ENCODE measurements at places on chromosomes 4 and X. TPM values are rescaled to one million over a fixed set of nuclear protein-coding genes. Genes with fewer than 3 reads are reported as not detected.

GRCh38 chr4:121946644-121947043 is 5.2 kb downstream of the TRPC3 start:
- H3K27me3 ChIP-seq: no peaks in the 10 kb centered on the region
- H3K36me3 ChIP-seq: no peaks in the 10 kb centered on the region

GRCh38 chrX:18654875-18655836 is 16.8 kb downstream of the RS1 start:
- H3K27ac ChIP-seq: no peak overlapping the region
- no peaks in the 10 kb centered on the region for H3K27me3 ChIP-seq
- no peaks in the 10 kb centered on the region for H3K36me3 ChIP-seq
- no peak for DNase-seq
- H3K4me3 ChIP-seq: no peak overlapping the region

DNA sequence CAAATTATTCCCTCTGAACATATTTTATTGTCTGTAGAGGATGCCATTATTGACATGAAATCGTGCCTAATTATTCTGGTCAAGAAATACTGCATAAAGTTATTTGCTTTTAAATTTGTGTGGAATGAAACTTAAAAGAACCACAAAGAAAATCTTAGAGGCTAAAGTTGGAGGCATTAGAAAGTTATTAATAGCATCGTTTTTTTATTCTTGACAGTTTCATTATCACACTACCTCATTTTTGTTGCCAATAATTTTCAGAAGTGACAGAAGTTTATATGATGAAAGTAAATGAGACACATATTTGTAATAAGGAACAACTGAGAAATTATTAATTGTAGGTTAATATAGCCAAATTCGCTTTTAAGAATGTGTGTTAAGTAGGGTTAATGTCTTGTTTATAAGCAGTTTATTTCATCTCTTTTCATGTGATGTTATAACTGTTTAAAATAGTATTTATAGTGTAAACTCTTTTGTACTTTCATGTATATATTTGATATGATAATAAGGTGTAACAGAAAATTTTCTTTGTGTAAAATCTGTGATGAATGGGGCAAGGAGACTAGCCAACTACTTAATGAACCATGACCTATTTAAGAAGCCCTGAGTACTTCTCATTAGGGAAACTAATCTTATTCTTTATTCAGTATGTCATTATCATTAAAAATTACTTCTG is 54.5 kb upstream of the GRIA2 start:
- H3K4me3 ChIP-seq: no peak overlapping the region
- no peaks in the 10 kb centered on the region for H3K4me1 ChIP-seq
- H3K27ac ChIP-seq: no peak overlapping the region
- H3K36me3 ChIP-seq: no peaks in the 10 kb centered on the region

GRCh38 chrX:150605603-150606002 is 37.2 kb downstream of the MTM1 start:
- no peak for DNase-seq
- no peak overlapping the region for H3K4me3 ChIP-seq
- no peak overlapping the region for H3K27ac ChIP-seq

DNA sequence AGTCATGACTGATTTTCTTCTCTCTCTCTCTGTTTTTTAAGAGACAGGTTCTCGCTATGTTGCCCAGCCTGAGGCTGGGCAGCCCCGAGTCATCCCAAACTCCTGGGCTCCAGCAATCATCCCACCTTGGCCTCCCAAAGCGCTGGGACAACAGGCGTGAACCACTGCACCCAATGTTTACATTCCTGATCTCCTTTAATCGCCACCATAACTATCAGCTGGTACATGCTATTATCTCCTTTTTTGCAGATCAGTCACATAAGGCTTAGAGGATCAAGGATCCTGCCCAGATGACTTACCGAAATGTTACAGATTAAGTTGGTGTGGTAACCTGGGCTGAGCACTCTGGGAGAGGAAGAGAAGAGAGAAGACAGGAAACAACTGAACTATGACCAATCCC is 1.5 kb upstream of the USP46 start:
- H3K27me3 ChIP-seq: no peaks in the 10 kb centered on the region
- no peak overlapping the region for H3K4me3 ChIP-seq
- DNase-seq: no peak
- H3K36me3 ChIP-seq: no peaks in the 10 kb centered on the region
- H3K27ac ChIP-seq: peak overlapping the region; percentile 93

DNA sequence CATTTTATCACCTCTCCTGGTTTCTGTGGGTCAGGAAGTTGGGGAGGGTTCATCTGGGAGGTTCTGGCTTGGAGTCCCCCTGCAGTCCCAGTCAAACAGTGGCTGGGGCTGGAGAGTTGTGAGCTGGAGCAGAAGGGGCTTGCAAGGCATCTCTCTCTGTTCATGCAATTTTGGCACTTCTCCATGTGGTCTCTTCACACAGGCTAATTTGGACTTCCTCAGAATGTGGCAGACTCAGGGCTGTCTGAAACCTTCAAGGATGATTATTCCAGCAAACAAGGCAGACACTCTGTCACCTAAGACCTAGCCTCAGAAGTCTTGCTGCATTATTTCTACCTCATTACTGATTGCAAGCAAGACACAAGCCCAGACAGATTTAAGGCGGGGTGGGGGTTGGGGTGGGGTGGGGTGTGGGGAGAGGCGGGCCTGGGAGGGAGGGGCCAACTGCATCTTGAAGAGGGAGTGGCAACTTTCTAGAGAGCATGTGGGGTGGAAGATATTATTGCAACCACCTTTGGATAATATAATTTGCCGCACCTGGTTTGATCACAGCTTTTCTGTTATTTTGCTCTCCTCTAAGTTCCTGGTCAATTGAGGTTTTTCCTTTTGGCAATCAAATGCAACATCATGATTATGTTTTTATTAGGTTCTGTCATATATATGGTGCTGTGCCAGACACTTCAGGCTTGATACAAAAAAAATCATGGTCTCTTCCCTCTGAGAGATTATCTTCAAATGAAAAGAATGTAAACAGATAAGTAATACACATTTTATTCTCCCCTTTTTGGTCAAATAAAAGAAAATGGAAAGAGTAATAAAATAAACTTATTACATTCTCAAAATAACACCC is 799.5 kb downstream of the RPA4 start:
- H3K4me3 ChIP-seq: no peak overlapping the region
- DNase-seq: no peak
- no peak overlapping the region for H3K27ac ChIP-seq
- H3K36me3 ChIP-seq: no peaks in the 10 kb centered on the region

DNA sequence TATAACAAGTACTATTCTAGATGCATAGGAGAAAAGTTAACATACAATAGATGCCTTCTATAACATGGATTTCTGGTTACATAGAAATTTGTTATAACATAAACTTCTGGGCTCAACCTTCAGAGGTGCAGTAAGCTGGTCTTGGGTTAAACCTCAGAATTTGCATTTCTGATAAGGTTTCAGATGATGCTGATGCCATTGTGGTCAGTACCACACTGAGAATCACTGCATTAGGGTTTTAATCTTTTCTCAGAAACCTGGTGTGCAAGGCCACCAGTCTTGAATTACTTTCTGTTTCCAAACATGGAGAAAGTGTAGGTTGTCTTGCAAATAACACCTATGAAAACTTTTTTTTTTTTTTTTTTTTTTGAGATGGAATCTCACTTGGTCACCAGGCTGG is 146.2 kb downstream of the SPOCK3 start:
- H3K27ac ChIP-seq: no peak overlapping the region
- no peaks in the 10 kb centered on the region for H3K27me3 ChIP-seq
- H3K4me1 ChIP-seq: no peaks in the 10 kb centered on the region
- no peak for DNase-seq
- no peaks in the 10 kb centered on the region for H3K36me3 ChIP-seq

PLAC8 gene
- 0.48 TPM for total RNA-seq

DNA sequence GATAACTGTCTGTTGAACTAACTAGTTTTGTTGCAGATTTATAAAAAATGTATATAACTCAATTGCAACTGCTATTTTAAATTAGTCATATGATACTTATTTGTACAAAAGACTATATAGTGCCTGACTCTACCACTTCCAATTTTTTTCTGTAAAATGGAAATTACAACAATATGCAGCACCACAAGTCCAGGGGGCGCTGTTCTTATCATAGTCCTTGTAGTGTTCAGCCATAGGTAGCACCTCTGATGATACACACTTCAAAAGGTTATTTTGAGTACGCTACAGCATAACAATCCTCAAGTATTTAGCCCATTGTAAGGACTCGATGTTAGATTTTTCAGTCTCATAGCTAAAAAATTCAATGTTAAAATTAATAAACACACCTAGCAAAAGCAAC is 174.9 kb downstream of the CORIN start:
- no peak overlapping the region for H3K27ac ChIP-seq
- no peaks in the 10 kb centered on the region for H3K36me3 ChIP-seq
- H3K4me3 ChIP-seq: no peak overlapping the region
- H3K27me3 ChIP-seq: no peaks in the 10 kb centered on the region
- H3K4me1 ChIP-seq: no peaks in the 10 kb centered on the region
- no peak for DNase-seq

GRCh38 chr4:55500072-55500471 is 46.6 kb downstream of the CLOCK start:
- no peak for DNase-seq
- H3K27ac ChIP-seq: no peak overlapping the region

PRDM8 gene
- 2.2 TPM for total RNA-seq

SPANXB1 gene
- not detected for total RNA-seq

- no peaks in the 10 kb centered on the region for H3K4me1 ChIP-seq
- H3K4me3 ChIP-seq: no peak overlapping the region
- no peaks in the 10 kb centered on the region for H3K36me3 ChIP-seq
- no peaks in the 10 kb centered on the region for H3K27me3 ChIP-seq
- no peak for DNase-seq
- no peak overlapping the region for H3K27ac ChIP-seq
These were observed 5.0 kb upstream of the TMEM164 start for GRCh38 chrX:109997786-109998452.

PRSS12 gene
- 0.12 TPM for total RNA-seq

UBE2D3 gene
- total RNA-seq: 288 TPM

DNA sequence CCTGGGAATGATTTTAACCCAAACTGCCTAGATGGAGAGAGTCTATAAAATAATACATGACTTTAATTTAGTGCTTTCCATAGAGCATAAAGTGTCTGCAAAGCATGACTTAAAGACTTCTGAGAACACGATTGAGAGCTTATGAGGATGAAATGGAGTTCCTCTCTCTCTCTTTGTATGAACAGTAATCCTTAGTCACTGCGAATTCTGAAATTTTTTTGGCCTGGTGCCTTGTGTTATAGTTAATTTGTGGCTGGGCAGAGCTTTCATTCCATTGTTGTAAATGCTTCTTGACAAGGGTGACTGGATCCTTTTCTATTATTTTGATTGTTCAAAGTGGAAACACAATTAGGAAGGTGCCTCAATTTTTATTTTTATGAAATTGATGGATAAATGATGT is 179.5 kb downstream of the CEP135 start:
- H3K36me3 ChIP-seq: no peaks in the 10 kb centered on the region
- DNase-seq: no peak
- no peak overlapping the region for H3K4me3 ChIP-seq
- H3K27me3 ChIP-seq: no peaks in the 10 kb centered on the region
- no peak overlapping the region for H3K27ac ChIP-seq
- no peaks in the 10 kb centered on the region for H3K4me1 ChIP-seq

DNA sequence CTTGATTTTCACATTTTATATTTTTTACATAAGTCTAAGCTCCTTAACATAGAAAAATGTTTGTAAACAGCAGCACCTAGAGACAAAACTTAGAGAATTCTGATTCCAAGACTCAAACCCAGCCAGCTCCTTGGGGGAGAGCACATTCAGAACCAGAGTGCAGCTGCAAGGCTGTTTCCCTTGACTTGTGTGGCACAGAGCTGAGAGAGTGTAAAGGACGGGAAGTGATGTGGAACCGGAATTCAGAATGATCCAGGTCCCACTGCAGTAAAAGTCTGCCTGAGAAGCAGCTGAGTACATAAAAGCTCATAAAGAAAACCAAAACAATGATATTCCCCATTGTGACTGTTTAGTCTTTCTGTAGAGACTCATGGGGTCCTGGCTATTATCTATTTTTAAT is 713.8 kb downstream of the RAB28 start:
- H3K4me3 ChIP-seq: no peak overlapping the region
- no peak for DNase-seq
- H3K27ac ChIP-seq: no peak overlapping the region
- no peaks in the 10 kb centered on the region for H3K36me3 ChIP-seq
- no peaks in the 10 kb centered on the region for H3K4me1 ChIP-seq

DNA sequence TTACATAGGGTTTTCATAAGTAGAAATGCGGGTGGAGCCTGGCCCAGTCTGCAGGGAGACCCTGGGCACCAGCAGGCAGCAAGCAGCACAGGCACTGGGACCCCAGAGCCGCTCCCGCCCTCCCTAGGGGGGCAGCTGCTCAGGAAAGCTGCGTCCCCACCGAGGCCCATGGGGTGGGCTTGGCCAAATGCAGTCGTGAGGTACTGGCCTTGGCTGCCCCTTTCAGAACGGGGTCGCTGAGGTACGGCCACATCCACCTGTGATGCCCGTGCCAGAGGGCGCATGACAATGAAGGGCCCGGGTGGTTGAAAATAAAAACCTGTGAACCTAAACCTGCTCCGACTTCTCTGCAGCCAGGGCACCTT is 16.7 kb downstream of the TMEM175 start:
- peaks cover 4% of the 10 kb centered on the region for H3K4me1 ChIP-seq
- H3K36me3 ChIP-seq: peaks cover 8% of the 10 kb centered on the region
- no peak overlapping the region for H3K27ac ChIP-seq
- no peak for DNase-seq
- no peaks in the 10 kb centered on the region for H3K27me3 ChIP-seq

COX7B2 gene
- not detected for total RNA-seq

GRCh38 chrX:98379134-98379533 is 1495.4 kb downstream of the RPA4 start:
- no peaks in the 10 kb centered on the region for H3K4me1 ChIP-seq
- H3K27ac ChIP-seq: no peak overlapping the region
- no peak for DNase-seq
- no peaks in the 10 kb centered on the region for H3K36me3 ChIP-seq

GRCh38 chrX:69366183-69366582 is 137.9 kb upstream of the NALF2 start:
- no peak for DNase-seq
- no peak overlapping the region for H3K27ac ChIP-seq
- no peak overlapping the region for H3K4me3 ChIP-seq

- no peaks in the 10 kb centered on the region for H3K27me3 ChIP-seq
- H3K4me3 ChIP-seq: no peak overlapping the region
- H3K36me3 ChIP-seq: no peaks in the 10 kb centered on the region
- no peak for DNase-seq
- H3K4me1 ChIP-seq: peaks cover 15% of the 10 kb centered on the region
These were observed 162.3 kb downstream of the DCTD start for GRCh38 chr4:182754895-182755294.

SOX3 gene
- not detected for total RNA-seq

GRCh38 chr4:181301735-181302710 is 941.2 kb upstream of the TENM3 start:
- H3K27me3 ChIP-seq: no peaks in the 10 kb centered on the region
- H3K4me3 ChIP-seq: no peak overlapping the region
- H3K36me3 ChIP-seq: no peaks in the 10 kb centered on the region
- H3K27ac ChIP-seq: no peak overlapping the region
- H3K4me1 ChIP-seq: no peaks in the 10 kb centered on the region
- DNase-seq: no peak

GLUD2 gene
- total RNA-seq: 0.59 TPM

TMEM154 gene
- 1.4 TPM for total RNA-seq

Measured in right atrium auricular region (tissue), 2 donors.